ENCODE measurements at places on chromosomes 12 and 14.

- no peak for DNase-seq
These were observed 615.8 kb downstream of the SNAPC1 start for GRCh38 chr14:62378057-62378456.

- DNase-seq: no peak
These were observed 76.9 kb downstream of the SUSD6 start for GRCh38 chr14:69688299-69688649.

DNA sequence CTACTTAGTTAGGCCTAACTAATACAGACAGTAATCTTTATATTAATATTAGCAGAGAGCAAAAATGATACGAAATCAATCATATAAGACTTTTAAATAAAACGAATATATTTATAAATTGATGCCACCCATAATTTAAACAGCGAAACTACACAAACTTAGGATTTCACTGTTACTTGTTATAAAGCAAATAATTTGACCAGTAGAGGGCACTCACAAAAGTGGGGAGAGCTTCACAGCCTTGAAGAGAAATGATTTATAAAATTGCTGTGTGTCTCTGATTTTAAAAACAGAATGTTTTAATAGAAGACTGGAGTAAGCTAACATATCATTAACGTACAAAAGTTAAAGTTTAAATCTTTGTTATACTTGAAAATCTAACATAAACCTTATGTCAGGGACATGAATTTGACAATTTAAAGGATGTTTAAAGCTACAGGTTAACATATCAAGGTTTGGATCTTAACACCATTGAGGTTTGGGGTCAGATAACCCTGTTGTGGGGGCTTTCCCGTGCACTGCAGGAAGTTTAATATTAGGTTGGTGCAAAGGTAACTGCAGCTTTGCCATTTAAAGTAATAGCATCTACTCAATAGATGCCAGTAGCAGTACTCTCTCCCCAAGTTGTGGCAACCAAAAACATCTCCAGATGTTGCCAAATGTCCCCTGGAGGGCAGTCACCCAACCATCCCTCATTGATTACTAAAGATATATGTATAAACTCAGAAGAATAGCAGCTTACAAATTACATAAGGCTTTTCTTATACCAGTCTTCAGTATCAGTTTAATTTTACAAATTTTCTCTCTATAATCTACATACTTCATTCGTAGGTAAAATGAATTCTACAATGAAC is 9.3 kb downstream of the KRAS start:
- peak; percentile 56 for DNase-seq

DNA sequence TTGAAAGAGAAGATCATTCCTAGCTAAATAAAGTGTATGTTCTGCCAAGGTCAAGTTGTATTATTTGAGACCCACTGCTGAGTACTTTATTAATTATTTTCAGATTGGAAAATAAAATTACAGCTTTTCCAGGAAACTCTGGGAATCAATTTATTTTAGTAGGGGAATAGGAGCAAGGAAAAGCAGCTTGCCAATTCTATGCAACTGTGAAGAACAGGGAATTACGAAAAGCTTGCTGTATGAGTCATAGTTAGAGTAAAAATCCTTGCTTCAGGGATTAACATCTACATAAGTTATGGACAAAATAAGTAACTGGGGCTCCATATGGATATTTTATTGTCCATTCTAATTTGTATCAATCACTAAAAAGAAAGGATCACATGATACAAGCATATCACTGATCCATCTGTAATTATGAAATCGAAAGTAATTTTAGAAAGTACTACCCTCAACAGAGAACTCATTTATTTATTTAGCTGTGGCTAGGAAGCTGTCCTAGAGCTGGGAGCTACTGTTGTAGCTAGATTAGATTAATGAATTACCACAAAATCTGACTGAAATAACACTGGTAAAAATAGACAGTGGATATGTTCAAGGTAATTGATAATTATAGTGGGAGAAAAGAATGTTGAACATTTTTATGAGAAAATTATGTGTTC is 303.5 kb upstream of the NPAS3 start:
- no peak for DNase-seq

DNA sequence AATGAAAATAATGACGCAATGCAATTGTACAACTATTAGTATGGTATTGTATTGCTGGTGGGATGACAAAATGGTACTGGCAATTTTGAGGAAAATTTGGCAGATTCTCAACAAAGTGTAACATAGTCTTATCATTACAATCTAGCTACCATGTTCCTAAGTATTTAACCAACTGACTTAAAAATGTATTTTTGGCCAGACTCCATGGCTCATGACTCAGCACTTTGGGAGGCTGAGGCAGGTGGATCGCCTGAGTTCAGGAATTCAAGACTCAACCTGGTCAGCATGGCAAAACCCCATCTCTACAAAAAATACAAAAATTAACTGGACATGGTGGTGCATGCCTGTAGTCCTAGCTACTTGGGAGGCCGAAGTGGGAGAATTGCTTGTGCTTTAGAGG is 1409.5 kb downstream of the AACS start:
- no peak for DNase-seq

DNA sequence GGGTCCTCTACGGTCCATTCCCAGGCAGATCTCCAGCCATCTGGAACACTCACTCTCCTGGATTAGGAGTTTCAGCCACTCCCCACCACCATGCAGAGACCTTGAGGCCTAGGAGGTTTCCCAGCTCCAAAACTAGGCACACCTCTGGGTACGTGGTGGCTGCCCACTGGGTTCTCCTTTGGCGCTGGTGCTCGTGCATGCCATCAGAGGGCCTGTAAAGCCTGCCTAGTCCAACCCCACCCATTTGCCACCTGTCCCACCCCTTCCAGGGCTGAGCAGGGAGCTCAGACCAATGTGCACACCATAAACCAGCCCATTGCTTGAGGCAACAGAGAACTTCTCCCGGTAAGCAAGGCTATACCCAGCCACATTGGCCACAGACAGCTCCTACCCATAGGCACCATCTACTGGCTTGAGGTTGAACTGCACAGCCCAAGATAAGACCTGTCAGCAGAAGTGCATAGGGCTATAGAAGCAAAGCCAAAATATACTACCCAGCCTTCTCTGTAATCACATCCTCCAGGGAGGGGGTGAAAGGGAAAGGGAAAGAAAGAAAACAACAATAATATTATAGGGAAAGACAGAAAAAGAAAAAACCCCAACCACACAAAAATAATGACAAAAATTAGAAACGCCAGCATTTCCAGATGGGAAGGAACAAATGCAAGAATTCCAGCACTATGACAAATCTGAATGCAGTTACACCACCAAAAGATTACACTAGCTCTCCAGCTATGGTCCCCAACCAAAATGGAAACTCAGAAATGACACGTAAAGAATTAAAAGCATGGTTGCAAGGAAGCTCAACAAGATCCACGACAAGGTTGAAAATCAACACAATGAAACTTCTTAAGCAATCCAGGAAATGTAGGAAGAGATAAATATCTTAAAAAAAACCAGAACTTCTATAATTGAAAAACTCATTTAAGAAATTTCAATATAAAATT is 111.9 kb upstream of the CCDC175 start:
- peak; percentile 72 for DNase-seq

- no peak for DNase-seq
These were observed 329.8 kb downstream of the MED13L start for GRCh38 chr12:115947696-115948062.

DNA sequence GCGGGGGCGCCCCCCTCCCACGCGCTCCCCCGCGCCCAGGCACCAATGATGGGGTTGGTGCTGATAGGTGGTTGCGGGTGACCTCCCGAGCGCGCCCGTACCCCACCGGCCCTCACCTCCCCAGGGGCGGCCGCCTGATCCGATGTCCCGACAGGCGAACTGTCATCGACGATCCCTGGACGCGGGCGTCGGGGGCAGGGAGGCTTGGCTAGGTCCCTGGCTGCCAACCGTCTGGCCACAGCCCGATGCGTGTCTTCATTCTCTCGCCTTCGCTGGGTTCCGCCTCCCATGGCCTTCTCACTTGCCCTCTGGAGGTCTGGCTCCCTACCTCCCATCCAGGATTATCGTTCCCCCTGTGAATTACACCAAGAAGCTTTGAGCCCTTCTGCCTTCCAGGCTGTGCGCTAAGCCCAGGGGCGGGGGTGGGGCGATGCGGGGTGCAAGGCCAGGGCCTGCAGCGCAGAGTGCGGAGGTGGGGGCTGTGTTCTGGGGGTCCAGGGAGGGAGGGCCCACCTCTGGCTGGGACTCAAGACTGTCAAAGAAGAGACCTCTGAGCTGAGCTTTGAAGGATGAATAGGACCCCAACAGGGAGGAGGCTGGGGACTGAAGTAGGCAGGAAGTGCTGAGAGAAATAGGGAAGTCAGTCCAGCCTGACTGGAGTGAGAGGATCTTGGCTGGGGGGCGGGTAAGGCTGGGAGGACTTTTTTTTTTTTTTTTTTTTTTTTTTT is 7.7 kb upstream of the RACGAP1 start:
- DNase-seq: no peak

DNA sequence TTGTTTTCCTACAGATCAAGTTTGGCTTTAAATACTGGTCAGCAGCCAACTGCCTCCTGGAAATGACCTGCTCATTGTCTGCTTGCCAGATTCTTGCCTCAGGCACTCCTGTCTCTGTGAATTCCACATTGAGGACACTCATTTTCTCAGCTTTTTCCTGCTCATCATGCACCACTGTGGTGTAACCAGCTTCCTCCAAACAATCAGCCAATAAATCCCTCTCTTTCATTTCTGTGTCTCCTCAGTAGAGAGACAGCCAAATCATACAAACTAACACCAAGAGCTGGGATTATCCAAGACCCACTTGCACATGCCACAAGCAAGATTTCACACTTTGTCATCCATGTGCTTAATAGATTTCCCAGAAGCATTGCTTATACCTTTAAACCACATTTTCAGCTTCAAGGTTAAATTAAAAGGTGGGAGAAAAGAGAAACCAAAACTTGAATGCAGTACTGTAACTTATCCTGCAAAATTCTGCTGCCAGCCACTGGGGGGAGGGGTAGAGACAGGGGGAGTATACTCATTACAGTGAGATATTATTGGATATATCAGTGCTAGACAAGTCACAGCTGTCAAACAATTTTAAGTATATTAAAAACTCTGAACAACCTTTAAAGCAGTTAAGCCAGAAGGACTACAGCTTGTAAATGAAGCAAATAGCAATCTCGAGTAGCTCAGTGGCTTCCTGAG is 105.0 kb downstream of the PPP2R5E start:
- peak; percentile 94 for DNase-seq

GRCh38 chr12:132506328-132507160 is 16.6 kb downstream of the FBRSL1 start:
- DNase-seq: peak; percentile 74

- no peak for DNase-seq
These were observed 31.9 kb upstream of the CCDC91 start for GRCh38 chr12:28158353-28158752.

- no peak for DNase-seq
These were observed 33.2 kb upstream of the A2M start for GRCh38 chr12:9148926-9149325.

- no peak for DNase-seq
These were observed 42.8 kb downstream of the MIS18BP1 start for GRCh38 chr14:45210159-45210558.

DNA sequence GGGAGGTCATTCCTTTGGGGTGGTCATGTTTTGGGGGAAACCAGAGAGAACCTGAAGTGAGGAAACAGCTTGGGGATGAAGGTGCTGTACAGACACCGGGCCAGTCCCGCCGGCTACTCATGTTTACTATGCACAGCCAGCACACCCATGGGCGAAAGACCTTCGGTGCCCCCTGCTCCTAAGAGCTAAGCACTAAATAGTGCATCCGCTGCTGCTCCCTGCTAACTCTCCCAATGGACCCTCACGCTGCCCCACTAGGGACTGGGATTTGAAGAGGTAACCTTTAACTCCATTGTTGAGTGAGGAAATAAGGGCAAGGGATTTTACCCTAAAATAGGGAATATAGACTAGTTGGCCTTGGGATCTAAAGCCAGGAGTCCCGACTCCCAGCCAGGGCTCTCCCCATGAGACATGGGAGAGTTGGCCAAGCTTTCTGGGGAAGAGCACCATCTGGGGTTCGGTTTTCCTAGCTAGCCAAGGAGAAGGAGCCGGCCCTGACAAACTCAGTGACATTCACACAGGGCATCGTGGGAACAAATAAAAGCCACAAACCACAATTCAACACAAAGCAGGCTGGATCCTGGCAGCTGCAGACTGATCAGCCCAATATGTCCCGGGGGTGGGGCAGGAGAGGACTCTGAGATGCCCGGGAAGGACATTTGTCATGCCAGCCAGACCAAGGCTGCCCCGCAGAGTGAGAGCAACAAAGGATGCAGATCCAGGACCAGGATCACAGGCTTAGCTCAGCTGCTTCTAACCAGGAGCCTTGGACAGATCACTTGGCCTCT is 91.7 kb downstream of the SINHCAF start:
- no peak for DNase-seq

Measured in G401 (cell line).